ENCODE measurements at places on chromosomes 5 and 9.

GRCh38 chr9:87324613-87325194 lies 173.0 kb upstream of the DAPK1 start:
- no peak for DNase-seq

GRCh38 chr5:126015235-126016181 lies 407.7 kb upstream of the GRAMD2B start:
- DNase-seq: no peak

- no peak for DNase-seq
Observed at GRCh38 chr9:100668024-100668423, 90.1 kb downstream of the CAVIN4 start.

- DNase-seq: no peak
Observed at GRCh38 chr9:77750284-77750683, 102.2 kb upstream of the GNA14 start.

DNA sequence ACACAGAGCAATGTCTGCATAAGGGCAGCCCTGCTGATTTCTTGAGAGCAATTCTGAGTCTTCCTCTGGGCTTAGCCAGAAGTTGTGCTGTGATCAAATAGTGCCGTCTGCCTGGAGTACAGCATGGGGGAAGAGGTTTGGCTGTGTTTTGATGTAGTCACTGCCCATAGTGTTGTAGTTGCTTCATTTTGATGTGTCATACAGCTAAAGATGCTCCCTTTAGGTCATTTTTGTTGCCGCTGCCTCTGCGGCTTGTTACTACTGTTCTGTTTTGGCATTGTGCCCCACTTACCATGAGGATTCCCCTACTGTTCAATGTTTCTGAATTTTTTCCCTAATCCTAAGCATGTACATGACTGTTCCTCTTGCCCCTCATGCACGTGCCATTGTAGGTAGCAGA lies 23.0 kb downstream of the SLC36A1 start:
- DNase-seq: no peak

- DNase-seq: no peak
Observed at GRCh38 chr9:88988796-88989641, 2.2 kb upstream of the S1PR3 start.

DNA sequence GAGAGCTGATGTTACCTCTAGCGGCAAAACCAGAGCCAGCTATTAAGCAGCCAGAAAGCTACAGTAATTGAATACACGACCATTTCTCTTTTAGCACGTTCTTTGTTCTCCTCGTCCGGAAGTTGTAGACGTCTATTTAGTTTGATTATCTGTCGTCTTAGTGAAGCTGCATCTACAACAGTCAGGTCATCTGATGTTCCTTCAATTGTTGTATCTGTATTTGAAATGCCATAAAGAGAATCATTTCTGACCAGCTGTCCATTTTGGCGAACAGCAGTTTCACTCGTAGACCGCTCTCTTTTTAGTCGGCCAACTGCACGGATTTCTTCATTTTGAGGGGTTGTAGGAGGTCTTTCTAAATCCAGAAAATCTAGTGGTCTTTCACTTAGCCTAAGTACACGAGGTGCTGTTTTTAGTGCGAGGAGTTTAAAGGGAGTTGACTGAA lies 12.6 kb downstream of the PDE6A start:
- DNase-seq: no peak

- no peak for DNase-seq
Observed at GRCh38 chr5:94698197-94698596, 79.7 kb downstream of the SLF1 start.

DNA sequence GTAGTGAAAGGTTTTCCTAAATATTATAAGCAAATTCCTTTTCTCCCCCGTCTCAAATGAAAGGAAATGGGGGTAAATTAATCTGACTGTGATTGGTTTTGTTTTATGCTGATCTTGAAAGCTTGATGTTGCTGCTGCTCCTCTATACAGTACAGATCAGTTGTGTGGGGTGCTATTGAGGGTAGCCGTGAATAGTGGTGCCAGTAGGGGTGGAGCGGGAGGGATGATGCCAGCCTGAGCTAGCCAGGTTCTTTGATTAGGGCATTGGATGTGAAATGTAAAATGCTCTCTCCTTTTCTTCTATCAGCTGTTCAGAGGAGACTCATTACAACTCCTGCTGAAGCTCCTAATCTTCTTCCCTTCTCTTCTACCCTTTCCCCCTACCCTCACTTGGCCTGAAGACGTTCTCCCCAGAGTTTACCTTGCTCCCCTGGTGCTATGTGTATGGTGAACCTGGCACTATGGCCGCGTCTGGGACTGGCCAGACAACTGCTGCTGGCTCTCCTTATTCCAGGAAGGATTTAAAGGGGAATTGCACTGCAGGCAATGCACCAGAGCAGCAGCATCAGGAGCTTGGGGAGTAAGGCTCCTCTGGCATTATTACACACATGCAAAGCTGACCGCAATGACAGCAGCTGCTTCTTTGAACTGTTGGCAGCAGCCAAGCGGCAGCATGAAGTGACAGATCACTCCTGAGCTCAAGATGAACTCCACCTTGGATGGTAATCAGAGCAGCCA lies 566 bp downstream of the GPR21 start:
- DNase-seq: no peak

DNA sequence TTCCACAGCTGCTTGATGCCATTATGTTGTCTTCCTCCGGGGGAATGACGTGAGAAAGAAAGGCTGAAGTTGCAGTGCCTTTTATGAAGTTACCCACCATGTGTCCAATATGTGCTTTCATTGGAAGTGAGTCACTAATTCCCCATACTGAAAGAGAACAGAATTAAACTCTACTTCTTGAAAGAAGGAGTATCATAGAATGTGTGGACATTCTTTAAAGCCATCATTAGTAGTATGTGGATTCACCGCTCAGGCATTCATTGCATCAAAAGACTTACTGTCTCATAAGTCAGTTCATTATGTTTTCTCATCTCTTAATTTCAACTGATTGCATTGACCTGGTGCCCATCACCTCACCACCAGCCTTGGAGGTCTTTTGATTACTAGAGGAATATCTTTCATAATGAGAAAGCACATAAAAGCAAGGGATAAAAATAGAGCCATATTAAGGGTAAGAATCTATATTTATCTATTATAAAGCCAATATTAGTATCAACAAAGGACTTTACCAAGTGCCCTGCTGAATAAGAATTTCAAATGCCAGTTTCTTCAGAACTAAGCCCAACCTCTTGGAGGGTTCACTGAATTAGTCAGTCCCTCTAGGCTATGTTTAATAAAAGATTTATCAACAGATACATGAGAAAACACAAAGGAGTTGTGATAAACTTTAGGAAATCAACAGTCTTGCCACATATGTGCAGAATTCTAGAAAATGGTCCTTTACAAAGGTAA lies 516.1 kb downstream of the NTRK2 start:
- no peak for DNase-seq

DNA sequence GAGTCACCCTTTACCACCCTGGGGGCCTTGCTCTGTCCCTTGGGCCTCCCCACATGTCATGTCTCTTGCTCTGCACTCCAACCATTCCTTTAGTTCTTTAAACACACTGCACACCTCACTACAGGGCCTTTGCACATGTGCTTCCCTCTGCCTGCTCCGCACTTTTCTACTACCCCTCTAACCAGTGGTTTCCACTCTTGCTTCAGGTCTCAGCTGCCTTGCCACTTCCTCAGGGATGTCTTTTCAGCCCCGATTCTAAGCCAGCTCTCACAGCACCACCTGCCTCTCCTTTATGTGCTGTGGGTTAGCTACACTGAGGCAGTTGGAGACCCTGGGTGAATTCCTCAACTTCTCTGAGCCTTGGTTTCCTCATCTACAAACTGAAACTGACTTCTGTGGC lies 34.6 kb upstream of the GABBR2 start:
- DNase-seq: no peak

DNA sequence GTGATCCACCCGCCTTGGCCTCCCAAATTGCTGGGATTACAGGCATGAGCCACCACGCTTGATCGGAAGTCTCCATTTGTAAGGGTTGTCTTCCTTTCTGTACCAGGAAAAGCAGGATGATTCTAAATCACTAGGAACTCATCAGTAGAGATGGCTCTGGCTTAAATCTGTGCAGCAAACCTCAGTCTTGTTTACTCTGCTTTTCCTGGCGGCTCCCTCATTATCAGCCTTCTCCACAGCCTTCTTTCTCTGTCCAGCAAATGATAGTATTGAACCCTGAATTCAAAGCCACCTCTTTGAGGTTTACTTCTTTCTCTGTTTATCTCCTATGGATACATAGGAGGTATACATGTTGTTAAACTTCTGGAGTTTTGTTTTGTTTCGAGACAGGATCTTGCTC lies 43.0 kb upstream of the GNE start:
- no peak for DNase-seq

DNA sequence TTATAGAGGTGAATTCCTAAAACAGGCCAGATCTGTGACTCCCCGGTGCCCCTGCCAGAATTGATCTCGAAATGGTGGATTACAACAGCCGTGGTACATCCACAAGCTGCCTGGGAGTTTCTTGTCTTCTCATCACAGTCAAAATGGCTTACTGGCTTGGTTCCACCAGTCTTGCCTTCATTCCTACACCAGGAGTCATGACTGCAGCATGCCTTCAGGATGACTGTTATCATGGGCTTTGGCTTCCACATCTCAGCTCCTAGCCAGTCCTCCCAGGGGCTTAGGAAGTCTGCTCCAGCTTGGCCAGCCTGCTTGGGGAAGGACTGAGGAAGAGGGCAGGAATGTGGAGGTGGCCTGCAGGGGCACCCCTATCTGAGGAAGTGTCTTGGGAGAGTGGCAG lies 132.9 kb upstream of the NR3C1 start:
- no peak for DNase-seq

- DNase-seq: no peak
Observed at GRCh38 chr5:134944630-134945029, 23.1 kb upstream of the CATSPER3 start.

GRCh38 chr5:95838001-95838520 lies 15.5 kb upstream of the GLRX start:
- no peak for DNase-seq

DNA sequence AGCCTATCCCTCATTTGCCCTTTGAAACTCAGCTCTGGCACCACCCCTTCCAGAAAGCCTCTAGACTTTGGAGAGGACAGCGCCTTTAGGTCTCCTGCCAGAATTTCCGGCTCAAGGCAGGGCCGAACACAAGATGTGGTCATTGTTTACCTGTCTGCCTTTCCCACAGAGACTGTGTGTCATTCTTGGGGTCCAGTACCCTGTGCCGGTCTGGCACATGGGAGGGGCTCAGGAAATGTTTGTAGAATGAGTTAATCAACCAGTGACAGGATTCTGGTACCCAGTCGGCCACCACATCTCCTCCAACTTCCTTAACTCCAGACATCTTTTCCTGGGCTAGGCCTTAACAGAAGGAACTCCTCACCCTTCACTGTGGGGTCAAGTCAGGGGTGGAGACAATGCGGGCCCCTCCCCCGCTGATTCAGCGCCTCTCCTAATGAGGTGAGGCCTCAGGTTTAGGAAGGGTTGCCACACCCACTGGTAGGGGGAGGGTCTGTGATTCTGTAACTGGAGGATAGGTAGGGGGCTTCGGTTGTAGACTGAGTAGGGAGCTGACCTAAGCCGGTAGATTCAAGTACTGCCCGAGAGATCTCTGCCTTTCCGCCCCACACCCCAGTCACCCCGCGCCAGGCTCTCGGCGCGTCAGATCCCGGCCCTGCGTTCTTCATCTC lies 29.3 kb downstream of the PCDH1 start:
- peak; percentile 36 for DNase-seq

- no peak for DNase-seq
Observed at GRCh38 chr5:146306838-146307237, 31.8 kb upstream of the POU4F3 start.

DNA sequence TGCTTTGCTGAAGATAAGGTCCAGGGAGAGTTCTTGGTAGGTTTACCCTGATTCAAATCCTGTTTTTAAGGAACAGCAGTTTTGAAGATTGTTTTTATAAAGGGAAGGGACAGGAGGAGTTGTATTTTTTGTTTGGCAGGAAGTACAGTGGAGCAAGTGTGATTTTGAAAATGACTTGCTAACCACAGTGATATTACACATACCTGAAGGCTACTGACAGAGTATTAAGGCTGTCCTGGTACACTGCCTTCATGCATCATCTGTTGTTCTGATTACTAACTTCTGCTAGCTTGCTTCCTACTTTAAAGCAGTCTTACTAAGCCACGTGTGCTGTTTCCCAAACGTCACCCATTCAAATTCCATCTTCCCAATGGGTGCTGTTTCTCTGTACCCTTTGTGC lies 559.5 kb upstream of the SGCD start:
- no peak for DNase-seq

GRCh38 chr5:145775893-145776444 lies 59.2 kb downstream of the PRELID2 start:
- DNase-seq: no peak

GRCh38 chr5:89827960-89828359 lies 581.6 kb downstream of the CETN3 start:
- DNase-seq: no peak

GRCh38 chr5:148091991-148092964 lies 28.5 kb downstream of the SPINK5 start:
- DNase-seq: no peak

All from bone marrow (tissue), 2 donors.